Thymus (tissue), 14 donors: ENCODE measurements at places on chromosomes 2 and 18. TPM values are rescaled to one million over a fixed set of nuclear protein-coding genes. Genes with fewer than 3 reads are reported as not detected.
A peak's percentile ranks its signal among the peaks of the same experiment; 100 is the strongest.

Gene TRAPPC12
- 41.8 TPM for total RNA-seq

Gene SNED1
- total RNA-seq: 7.1 TPM

DNA sequence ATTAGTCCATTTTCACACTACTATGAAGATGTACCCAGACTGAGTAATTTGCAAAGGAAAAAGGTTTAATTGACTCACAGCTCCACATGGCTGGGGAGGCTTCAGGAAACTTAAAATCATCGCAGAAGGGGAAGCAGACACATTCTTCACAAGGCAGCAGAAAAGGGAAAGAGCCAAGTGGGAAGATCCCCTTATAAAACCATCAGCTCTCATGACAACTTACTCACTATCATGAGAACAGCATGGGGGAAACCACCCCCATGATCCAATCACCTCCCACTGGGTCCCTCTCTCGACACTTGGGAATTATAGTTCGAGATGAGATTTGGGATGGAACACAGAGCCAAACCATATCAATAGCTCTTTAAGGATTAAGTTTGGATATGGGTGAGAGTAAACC, 246.1 kb upstream of the CYRIA start:
- H3K4me1 ChIP-seq: no peaks in the 10 kb centered on the region
- H3K27me3 ChIP-seq: no peaks in the 10 kb centered on the region
- H3K4me3 ChIP-seq: no peak overlapping the region
- no peaks in the 10 kb centered on the region for H3K36me3 ChIP-seq

GRCh38 chr2:203812294-203813221, 55.0 kb upstream of the CTLA4 start:
- H3K27ac ChIP-seq: peak overlapping the region; percentile 68
- no peak for DNase-seq
- peaks cover 27% of the 10 kb centered on the region for H3K4me1 ChIP-seq
- no peaks in the 10 kb centered on the region for H3K36me3 ChIP-seq
- H3K27me3 ChIP-seq: no peaks in the 10 kb centered on the region

Gene MEP1B
- 0.19 TPM for total RNA-seq

- no peaks in the 10 kb centered on the region for H3K4me1 ChIP-seq
- H3K27me3 ChIP-seq: peaks cover 71% of the 10 kb centered on the region
- H3K4me3 ChIP-seq: no peak overlapping the region
- H3K36me3 ChIP-seq: no peaks in the 10 kb centered on the region
- no peak for DNase-seq
Measured at GRCh38 chr2:241454837-241455485, 53.4 kb downstream of the STK25 start.

DNA sequence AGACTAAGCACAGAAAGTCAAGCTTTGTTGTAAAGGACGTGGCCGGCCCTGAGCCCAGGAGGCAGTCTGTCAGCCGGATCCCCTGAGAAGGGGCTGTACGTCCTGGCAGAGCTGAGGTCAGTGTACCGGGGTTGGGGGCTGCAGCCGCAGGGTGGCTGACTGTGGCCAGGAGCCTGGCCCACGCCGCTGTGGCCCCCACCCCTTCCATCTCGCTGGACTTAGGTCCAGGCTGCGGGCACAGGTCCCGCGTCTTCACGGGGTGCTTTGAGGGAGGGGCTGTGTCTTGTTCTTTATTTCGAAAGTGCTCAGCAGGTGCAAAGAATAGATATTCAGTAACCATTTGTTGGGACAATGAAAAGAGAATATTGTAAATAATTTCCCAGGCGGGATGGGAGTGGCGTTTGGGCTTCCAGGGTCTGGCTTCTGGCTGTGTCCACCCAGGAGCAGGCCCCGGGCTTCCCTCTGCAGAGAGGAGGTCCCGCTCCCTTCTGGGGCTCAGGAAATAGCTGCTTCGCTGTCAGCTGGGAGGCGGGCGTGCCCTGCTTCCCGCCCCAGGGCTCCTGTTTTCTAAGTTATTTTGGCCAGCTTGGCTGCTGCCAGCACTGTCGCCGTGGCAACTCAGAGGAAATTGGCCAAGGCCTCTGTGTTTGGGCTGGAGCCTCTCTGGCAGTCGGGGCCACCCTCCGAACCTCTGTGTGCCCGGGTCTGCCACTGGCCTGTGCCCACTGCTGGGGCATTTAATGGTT, 7.4 kb downstream of the NFATC1 start:
- H3K27ac ChIP-seq: peak overlapping the region; percentile 36
- H3K27me3 ChIP-seq: peaks cover 22% of the 10 kb centered on the region
- DNase-seq: no peak
- H3K4me1 ChIP-seq: peaks cover 25% of the 10 kb centered on the region
- H3K4me3 ChIP-seq: no peak overlapping the region
- H3K36me3 ChIP-seq: no peaks in the 10 kb centered on the region

- H3K27me3 ChIP-seq: no peaks in the 10 kb centered on the region
- DNase-seq: no peak
- H3K4me3 ChIP-seq: no peak overlapping the region
- no peaks in the 10 kb centered on the region for H3K4me1 ChIP-seq
- no peaks in the 10 kb centered on the region for H3K36me3 ChIP-seq
Measured at GRCh38 chr18:49682173-49682802, 120.4 kb downstream of the LIPG start.

DNA sequence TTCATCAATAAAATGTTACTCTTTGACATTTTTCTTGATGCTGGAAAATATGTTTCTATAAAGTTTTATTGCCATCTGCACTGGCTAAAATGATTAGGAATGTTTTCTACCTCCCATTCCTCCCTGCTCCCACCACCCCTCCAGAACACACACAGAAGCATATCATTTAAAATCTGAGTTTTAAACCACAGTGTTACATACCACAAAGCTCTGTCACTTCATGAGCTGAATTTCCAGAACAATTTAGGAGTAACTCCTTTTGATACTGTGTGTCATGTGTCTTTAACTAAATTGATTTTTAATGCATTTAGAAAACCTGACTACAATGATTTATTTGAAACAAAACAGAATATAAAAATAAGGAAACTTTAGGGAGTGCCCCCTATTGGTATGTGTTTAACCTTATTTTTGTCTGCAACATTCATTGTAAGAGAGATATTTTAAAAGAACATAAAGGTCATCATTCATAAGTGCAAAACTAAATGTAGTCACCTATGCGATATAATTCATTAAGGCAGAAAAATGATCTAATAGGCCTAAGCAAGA, 52.0 kb downstream of the FEZ2 start:
- H3K27ac ChIP-seq: no peak overlapping the region
- H3K27me3 ChIP-seq: no peaks in the 10 kb centered on the region
- no peak for DNase-seq
- H3K4me1 ChIP-seq: peaks cover 8% of the 10 kb centered on the region

- H3K27ac ChIP-seq: no peak overlapping the region
- peaks cover 33% of the 10 kb centered on the region for H3K36me3 ChIP-seq
- H3K27me3 ChIP-seq: no peaks in the 10 kb centered on the region
- H3K4me1 ChIP-seq: no peaks in the 10 kb centered on the region
Measured at GRCh38 chr2:24276349-24276899, 83.9 kb downstream of the ITSN2 start.

DNA sequence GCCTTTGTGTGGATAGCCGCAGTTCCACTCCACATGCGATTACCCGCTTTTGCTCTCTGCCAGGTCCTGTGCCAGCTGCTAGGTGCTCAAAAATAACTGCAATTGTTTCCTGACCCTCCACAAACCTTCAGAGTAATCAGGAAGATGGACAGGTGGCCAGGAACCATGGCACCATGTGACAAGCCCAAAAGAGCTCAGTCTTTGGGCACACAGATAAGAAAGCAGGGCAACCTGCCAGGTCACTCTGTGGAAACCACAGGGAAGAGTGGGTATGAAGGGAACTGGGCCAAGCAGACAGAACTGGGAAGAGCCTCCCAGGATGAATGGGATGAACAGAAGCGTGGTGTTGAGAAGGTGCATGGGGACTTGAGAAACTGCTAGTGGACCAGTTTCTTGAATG, 79.4 kb upstream of the AGAP1 start:
- H3K27me3 ChIP-seq: no peaks in the 10 kb centered on the region
- H3K4me1 ChIP-seq: no peaks in the 10 kb centered on the region
- no peaks in the 10 kb centered on the region for H3K36me3 ChIP-seq
- H3K4me3 ChIP-seq: no peak overlapping the region

DNA sequence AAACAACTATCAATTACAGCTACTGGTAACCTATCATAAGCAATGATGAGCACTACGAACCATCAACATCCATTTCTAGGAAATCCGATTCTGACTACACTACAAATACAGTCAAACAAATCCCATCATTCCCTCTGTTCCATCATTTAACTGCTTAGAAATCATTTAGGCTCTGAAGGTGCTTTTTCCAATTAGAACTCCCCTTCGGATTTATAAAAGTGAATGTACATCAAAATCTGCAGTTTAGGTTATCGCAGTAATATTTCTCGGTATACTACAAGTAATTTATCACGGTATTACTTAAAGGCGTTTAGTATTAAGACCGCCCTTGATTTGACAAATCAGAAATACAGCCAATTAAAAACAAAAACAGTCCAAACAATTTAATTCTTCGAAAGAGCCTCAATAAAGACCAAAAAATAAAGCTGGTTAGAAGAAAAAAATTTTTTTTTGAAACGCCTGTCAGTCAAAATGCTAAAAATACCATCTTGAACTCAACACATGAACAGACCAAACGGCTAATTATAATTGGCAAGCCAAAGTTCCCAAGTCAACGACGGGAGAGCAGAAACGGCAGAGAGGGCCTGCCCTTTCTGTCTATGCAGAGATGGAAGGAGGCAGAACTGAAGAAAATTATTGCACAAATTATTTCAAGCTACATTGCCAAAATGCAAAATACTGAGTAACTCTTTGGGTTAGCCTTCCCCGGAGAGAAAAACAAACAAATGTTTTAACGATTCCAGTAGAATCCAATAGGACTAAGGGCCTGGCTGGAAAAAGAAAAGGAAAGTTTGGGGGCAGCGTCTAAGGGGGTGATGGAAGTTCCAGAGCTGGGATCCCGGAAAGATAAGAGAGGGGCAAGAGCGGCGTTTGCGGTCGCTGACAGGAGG, 1.2 kb downstream of the VPS54 start:
- peak overlapping the region; percentile 79 for H3K4me3 ChIP-seq
- peak overlapping the region; percentile 74 for H3K27ac ChIP-seq
- no peaks in the 10 kb centered on the region for H3K27me3 ChIP-seq
- DNase-seq: peak; percentile 25
- peaks cover 8% of the 10 kb centered on the region for H3K4me1 ChIP-seq

GRCh38 chr18:8249811-8250210, 359.4 kb upstream of the RAB12 start:
- no peaks in the 10 kb centered on the region for H3K27me3 ChIP-seq
- no peaks in the 10 kb centered on the region for H3K36me3 ChIP-seq
- H3K27ac ChIP-seq: no peak overlapping the region
- no peak overlapping the region for H3K4me3 ChIP-seq

DNA sequence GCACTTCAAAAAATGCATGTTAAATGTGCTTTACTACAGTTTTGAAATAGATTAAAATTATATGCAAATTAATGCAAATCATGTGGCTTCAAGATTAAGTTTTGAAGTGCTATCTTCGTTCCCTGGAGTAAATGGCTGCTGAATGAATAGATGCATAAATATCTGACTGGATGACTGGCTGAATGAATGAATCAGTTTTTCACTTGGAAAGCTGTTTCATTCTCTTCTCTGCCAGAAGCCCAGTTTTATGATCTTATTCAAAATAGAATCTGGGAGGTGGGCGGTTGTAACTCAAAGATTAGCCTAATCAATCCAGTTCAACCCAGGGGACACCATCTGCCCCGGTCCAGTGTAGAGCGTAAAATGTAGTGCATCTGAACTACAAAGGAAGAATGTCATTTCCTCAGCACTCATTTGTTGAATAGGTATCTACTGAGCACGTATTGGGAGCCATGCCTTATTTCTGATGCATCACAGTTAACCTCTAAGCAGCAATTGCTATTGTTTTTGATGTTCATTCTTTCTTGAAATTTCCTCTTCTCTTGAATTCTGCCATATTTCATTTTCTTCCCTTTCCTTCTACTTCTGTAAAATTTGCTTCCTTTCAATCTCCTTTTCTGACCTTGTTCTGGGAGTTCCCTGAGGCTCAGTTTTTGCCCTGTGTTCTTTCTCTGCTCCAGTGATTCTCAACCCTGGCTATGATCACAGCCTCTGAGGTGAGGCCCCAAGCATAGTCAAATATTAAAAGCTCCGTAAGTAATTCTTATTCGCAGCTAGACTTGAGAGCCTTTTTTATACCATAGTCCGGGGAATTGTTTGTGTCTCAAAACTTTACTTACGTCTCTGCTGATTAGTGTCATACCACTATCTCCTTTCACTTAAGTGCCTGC, 282.7 kb downstream of the PARD3B start:
- no peak for DNase-seq
- H3K36me3 ChIP-seq: no peaks in the 10 kb centered on the region
- no peak overlapping the region for H3K4me3 ChIP-seq
- no peak overlapping the region for H3K27ac ChIP-seq
- H3K27me3 ChIP-seq: no peaks in the 10 kb centered on the region
- no peaks in the 10 kb centered on the region for H3K4me1 ChIP-seq

GRCh38 chr2:197164141-197164754, 146.3 kb downstream of the ANKRD44 start:
- peaks cover 40% of the 10 kb centered on the region for H3K4me1 ChIP-seq
- peak overlapping the region; percentile 6 for H3K4me3 ChIP-seq
- no peaks in the 10 kb centered on the region for H3K27me3 ChIP-seq
- peak; percentile 30 for DNase-seq
- peak overlapping the region; percentile 48 for H3K27ac ChIP-seq

DNA sequence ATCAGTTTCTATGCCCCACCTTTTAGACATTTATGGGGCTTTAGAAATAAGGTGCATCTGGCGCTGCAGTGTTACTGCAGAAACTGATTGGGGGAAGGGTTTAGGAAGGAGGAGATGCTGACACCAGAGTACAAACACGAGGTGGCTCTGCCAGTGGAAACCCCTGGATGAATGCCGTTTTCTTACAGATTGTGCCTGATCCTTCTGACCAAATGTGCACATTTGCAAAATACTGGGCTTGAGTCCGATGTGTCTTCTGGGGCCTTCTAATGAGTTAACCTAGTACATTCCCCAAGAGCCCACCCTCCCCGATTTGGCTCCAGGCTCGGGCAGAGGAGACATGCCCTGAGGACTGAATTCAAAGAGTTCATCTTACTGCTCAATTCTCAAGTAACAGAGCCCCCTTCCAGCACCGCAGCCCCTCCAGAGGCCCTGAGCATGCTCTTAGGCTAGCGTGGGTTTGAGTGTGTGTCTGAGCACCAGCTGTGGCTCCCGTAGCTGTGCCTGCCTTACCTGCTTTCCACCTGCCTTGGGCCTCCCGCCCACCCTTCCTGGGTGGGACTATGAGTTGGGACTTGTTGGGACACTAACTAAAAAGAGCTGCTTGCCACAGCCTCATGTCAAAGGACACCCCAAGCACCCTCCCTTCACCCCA, 116.7 kb upstream of the COPS8 start:
- no peak overlapping the region for H3K4me3 ChIP-seq
- peak overlapping the region; percentile 83 for H3K27ac ChIP-seq
- H3K36me3 ChIP-seq: no peaks in the 10 kb centered on the region
- no peaks in the 10 kb centered on the region for H3K27me3 ChIP-seq

- no peaks in the 10 kb centered on the region for H3K27me3 ChIP-seq
- no peaks in the 10 kb centered on the region for H3K4me1 ChIP-seq
- no peak for DNase-seq
- H3K4me3 ChIP-seq: no peak overlapping the region
Measured at GRCh38 chr18:48908916-48909315, 41.8 kb downstream of the SMAD7 start.

Gene ATP8B1
- 3.0 TPM for total RNA-seq
